D721Med (cell line): ENCODE measurements at places on chromosomes 11 and 22.

DNA sequence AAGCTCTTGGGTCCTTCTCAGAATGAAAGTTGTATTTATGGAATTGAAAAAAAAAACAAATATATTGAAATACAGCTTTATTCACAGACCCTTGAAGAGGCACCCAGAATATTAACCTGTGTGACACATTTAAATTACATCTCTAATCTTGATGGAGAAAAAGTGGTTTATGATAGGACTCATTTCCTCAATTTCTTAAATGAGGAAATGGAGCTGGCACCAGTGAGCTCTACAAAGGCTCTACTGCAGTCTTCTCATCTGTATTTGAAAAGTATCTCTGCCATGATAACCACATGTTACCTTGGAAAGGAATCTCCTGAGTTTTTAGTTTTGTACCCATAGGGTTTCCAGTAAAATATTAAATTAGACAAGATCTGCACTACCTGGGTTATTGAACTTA lies 186.5 kb downstream of the HIPK3 start:
- DNase-seq, result no peak

DNA sequence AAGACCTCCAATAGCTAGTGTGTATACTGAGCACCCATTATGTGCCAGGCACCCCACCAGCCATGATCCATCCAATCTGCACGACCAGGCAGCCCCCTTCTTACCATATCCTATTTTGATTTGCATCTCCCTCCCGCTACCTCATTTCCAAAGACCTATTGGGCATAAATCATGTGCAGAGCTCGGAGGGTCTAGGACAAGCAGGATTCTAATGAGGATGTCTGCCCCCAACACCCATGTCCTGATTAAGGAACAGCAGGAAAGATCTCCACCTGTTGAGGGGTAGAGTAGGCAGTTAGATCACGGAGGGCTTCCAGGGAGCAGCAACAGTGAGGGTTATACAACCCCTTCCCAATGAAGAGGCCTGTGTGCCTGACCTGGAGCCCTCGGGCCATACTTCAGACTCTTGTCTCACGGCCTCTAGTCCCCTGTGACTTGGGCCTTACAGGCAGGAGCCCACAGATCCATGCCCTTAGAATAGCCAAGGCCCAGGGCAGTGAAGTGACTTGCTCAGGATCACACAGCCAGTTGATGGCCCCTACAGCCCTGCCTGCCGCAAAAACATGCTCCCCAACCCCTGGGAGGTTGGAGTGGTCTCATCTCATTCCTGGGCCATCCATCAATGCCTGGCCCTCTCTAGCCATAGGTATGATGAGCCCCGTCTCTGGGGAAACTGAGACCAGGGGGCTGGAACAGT lies 3.5 kb downstream of the RAB3IL1 start:
- peak; percentile 11 for DNase-seq

DNA sequence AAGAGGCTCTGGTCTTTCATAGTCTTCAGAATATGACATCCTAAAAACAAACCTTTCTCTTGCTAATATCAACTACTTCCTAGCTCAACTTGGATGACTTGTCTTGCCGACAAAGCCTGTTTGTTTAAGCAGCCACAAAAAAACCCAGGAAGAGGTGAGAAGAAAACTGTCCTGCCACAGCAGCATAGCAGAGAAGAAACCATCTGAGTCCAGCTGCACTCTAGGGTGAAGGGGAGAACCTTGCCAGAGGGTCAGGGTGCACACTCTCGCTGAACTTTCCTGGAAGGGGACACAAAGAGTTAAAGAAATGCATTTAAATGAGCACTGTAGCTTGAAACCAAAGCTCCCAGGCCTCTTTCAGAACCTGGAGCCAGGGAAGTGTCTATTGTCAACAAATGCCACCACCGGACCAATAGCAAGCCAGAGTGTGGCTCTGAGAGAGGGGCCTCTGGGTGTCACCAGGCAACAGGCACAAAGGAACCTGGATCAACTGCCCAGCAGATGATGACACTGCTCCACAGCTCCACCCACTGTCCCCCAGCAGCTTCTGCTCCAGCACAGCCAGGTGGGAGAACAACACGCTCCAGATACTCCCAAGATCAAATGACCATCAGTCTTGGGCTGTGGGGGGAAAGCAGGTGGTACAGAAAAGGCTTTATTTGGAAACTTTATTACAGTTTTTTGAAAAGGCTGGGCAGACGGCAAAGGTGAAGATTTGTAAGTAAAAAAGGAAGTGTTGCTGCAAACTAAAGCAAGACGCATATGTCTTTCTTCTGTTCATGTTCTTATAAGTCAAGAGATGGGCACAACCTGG lies 105.7 kb downstream of the RASSF10 start:
- DNase-seq, result no peak

- DNase-seq, result no peak
Measured at GRCh38 chr22:50719814-50720300, 18.1 kb upstream of the ACR start.

DNA sequence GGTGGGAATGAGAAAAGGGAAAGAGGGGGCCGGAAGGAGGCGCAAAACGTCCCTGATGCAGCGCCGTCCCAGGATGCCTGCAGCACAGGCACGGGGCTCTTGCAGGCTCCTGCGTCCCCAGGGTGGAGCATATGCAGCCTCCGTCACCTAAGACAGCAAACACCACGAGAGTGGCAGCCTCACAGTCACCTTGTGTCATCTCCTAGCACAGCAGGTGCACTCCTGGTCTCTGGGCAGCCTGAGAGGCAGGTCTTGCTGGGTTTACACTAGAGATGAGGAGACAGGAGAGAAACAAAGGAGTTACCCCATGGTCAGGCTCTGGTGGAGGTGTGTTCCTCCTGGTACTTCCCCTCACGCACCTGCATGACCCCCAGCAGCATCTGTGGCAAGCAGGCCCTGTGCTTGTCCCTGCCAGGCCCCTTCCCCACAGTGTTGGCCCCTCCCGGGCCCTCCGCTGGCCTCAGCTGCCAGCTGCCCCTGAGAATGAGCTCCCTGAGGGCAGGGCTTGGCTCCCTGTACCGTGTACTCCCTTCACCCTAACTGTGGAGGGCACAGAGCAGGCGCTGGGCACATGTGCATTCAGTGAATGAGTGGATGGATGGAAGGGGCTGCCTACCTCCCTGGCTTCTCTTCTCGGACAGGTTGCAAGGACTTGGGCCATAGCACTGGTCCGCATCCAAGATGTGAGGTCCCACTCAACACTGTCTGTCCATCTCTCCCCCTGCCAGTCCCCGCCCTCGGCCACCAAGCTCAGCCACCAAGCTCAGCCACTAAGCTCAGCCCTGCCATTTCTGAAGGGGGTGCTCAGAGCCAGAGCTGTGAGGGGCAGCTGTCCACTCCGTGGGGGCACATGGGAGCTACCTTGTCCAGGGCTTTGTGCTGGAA lies 988.6 kb downstream of the BRD1 start:
- no peak for DNase-seq

DNA sequence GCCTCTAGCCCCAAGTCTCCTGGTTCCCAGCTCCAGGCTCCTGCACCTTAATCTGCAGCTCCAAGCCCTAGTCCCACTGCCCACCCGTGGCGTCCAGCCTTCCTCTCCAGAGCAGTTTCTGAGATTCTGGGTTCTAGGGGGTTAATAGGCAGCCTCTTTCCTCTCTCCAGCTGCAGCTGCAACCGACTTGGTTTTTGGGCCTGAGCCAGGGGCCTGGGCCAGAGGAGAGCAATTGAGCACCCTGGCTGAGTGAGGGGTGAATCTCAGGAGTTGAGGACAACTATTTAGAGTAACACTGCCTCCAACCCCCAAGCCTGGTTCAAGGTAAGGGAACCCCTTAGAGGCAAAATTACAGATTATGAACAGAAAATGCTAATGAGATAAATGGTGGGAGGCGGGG lies 9.0 kb upstream of the CHRM1 start:
- no peak for DNase-seq

- no peak for DNase-seq
Measured at GRCh38 chr11:66904055-66904454, 47.2 kb downstream of the LRFN4 start.

DNA sequence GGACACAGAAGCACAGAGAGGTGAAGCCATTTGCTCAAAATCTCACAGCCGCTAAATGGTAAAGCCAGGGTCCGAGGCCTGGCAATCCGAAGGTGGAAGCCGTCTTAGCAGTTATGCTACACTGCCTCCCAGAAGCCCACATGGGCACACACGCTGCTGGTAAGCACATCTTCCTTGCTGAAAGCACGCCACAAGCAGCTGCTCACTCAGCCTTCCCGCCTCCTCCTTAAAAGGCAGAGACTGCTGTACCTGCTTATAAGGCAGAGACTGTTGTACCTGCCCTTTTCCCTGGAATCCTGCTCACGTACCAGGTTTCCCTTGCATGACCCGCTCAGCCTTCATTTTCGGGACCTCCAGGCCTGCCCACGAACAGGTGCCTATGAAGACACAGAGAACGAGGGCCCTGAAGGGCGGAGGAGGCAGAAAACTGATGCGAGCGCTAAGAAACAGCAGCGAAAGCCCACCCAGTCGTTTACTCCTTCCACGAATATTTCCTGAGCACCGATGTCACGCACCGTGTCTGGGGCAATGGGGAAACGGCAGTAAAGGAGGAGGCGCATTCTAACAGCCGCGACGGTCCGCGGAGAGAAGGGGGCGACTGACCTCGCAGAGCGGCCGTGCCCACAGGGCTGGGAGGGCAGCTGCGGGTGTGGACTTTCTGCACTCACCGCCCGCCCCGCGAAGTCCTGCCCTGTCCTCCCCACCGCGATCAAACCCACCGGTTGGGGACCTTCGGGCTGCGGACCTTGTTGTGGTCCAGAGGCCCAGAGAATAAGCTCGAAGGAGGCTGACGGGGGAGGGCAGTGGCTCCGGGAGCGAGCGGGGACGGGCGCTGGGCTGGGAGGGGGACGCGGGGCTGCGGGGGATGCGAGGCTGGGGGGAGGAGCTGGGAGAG lies 13.0 kb downstream of the SPATA19 start:
- no peak for DNase-seq

GRCh38 chr11:69603111-69603836 lies 37.7 kb upstream of the CCND1 start:
- DNase-seq, result no peak

DNA sequence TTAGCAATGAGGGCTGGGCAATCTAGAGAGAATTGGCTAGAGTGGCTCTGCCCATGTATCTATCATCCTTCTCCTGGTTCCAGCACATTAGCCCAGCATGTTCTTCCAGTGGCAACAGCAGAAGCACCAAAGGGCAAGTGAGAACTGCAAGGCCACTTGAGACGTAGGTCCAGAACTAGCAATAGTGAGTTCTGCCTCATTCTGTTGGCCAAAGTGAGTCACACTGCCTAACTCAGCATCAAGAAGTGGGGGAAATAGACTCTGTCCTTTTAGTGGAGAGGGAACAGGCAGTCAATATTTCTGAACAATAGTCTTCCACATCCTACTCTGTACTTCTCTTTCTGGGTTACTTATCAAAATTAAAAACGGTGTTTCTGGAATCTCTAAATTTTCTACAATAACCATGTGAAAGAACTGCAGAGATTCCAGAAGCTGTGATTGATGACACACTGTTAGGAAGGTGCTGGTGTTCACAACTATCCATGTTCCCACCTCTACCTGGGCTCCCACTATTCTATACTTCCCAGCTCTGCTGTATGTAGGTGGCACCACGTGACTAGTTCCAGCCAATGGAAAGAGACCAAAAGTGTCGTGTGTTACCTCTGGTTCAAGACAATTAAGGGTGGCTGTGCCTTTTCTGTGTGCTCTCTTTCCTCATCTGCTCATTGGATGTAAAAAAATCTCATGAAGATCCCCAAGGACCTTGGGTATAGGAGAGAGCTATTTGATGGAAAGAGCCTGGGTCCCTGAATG lies 23.4 kb upstream of the GRK3 start:
- DNase-seq, result no peak

GRCh38 chr22:42160830-42161696 lies 30.5 kb upstream of the CYP2D6 start:
- no peak for DNase-seq

DNA sequence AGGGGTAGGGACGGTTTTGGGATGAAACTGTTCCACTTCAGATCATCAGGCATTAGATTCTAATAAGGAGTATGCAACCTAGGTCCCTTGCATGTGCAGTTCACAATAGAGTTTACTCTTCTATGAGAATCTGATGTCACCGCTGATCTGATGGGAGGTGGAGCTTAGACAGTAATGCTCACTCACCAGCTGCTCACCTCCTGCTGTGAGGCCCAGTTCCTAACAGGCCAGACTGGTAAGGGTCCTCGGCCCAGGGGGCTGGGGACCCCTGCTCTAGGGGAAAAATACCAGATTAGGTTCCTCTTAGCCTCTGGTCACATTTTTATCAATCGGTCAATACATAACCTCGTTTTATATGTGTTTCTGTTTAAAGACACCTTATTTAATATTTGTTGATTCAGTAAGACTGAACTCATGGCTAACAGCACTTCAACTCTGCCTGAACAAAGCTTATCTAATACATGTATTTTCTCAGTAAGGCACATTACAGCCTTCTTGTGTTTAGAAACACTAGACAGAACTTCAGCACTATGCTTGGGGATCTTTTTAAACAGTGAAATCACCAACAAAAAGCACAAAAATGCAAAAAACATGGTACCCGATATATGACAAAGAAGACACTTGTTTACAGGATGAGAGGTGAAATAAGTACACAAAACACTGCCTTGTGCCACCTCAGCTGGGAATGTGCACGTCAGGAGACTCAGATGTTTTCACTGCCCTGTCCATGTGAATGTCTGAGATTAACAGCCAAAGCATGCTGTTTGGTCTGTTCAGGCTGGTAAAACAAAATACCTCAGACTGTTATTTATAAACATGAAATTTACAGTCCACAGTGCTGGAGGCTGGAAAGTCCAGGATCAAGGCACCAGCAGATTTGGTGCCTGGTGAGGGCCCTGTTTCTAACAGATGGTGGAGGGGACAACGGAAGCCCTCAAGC lies 107.5 kb downstream of the USP35 start:
- no peak for DNase-seq

GRCh38 chr11:73156686-73157085 lies 14.6 kb upstream of the FCHSD2 start:
- DNase-seq, result no peak

GRCh38 chr22:37284805-37285355 lies 2.6 kb downstream of the CYTH4 start:
- no peak for DNase-seq

DNA sequence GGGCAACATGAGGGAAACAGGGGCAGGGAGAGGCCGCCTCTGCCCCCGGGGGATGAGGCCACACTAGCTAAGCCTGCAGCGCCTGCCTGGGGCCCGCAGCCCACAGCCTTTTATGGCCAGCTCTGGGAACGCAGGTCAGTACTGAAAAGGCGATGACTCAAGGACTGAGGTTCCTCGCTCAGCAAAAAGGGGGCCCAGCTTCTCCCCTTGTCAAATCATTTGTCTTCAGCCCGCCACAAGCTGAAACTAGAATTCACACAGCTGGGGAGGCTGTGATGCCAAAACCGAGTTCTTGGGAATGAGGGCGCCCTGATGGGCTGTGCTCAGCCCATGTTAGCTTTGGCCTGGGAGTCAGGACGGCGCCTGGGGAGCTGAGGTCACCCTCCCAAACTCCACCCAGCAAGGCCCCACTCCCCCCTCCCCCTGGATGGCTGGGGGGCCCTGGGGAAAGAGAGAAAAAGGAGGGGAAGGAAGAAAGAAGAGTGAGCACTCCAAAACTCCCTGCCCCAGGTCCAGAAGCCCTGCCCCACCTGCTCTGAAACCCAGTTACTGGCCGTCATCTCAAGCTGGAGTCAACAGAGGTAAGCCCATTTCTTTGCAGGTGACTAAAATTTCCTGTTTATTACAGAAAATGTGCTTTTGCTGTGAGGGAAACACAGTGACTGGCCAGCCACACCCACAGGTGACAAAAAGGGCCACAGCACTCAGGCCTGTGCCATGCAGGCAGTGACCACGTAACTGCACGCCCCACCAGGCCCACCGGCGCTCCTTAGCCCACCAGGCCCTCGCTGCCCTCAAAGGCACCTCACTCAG lies 13.7 kb downstream of the EHD1 start:
- DNase-seq, result no peak

- no peak for DNase-seq
Measured at GRCh38 chr22:45969414-45969799, 7.6 kb downstream of the WNT7B start.

- no peak for DNase-seq
Measured at GRCh38 chr11:113396690-113397089, 9.1 kb downstream of the ANKK1 start.
